Activated naive CD4-positive, alpha-beta T cell treated with anti-CD3 and anti-CD28 coated beads for 36 hours (primary cell): ENCODE measurements at places on chromosomes 2 and 18. TPM values are rescaled to one million over a fixed set of nuclear protein-coding genes. Genes with fewer than 3 reads are reported as not detected.

Gene ANKRD62
- total RNA-seq: not detected

Gene IL36B
- total RNA-seq: not detected

DNA sequence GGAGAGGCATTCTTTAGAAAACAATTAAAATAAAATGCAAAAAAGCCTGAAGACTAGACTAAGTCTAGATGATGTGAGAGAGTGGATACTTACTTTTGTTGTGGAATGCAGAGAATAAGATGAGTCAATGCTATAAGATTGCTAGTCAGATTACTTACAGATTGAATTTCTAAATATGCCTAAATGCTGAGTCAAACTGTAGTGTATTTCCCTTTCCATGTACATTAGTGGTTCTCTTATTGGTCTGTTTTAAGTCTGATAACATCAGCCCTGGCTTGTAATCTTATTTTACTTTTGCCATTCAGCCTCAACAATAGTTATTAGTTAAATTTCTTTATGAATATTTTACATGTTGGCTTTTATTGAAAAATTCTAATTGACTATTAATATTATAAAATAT lies 702.7 kb downstream of the SOCS6 start:
- no peak for DNase-seq

DNA sequence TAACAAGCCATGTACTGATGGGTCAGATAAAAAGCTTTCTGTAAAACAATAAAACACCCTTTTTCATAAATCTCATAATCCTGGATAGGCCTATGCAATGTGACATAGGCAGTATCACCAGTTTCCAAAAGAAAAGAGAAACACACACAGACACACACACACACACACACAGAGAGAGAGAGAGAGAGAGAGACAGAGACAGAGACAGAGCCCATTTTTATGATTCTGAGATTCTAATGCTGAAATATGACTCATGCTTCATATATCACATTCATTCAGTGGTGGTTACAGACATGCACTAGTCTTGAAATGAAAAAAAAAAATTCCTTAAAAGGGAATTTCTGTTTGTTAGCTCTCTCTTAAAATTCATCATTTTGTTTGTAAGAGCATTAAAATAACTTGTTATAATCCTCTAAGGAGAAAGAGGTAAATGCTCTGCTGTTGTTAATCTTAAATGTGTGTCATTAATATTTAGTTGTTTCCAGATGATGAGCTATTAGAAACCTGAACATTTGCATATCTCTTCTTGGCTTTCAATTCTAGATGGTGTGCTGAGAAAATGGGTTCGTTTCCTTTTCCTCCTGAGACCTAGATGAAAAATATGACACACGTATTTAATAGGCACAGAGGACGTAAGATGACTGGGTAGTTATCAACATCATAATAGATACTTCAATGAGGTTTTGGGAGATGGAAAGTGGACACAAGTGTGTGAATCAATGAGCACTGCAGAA lies 1598.7 kb upstream of the ACVR2A start:
- DNase-seq: no peak

DNA sequence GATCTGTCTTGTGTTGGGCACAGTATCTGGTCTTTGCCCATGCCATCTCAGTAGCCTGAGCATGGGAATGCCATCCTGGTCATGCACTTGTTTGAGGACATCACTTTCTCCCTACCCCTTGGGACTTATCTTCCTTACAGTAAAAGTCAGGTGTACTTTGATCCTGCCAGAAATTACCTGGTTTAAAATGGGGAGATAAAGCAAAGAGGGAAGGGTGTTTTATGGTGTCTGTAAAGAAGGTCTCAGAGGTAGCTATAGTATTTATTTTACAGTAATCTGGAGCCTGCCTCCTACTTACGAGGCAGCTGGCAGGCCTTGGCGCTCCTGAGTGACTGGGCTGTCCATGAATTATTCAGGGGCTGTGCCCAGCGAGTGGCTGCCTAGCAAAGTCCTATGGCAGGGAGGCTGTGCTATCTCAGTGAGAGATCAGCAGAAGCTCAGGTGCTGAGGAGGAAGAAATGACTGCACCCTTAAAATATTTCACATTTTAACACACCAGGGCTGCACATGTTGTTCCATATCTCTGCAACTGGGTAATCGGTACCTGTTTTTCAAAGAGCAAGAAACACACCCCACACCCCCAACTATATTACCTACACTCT lies 93.9 kb downstream of the SPTBN1 start:
- no peak for DNase-seq

DNA sequence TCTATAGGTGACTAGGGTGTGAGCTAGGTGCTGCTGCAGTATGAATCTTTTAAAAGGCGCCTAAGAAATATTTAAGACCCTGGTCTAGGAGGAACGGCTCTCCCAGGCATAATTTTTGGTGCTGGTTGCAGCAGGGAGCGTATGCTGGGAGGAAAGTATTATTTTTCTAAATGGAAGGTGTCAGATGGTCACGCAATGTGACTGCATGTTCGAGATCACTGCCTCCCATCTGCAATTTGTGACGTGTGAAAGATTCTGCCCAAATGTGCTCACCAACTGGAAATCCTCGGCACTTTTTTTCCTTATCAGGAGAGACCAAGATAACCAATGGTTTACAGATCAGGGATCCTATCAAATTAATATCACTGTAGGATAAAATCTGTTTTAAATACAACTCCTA lies 95.6 kb upstream of the KLHL14 start:
- no peak for DNase-seq

DNA sequence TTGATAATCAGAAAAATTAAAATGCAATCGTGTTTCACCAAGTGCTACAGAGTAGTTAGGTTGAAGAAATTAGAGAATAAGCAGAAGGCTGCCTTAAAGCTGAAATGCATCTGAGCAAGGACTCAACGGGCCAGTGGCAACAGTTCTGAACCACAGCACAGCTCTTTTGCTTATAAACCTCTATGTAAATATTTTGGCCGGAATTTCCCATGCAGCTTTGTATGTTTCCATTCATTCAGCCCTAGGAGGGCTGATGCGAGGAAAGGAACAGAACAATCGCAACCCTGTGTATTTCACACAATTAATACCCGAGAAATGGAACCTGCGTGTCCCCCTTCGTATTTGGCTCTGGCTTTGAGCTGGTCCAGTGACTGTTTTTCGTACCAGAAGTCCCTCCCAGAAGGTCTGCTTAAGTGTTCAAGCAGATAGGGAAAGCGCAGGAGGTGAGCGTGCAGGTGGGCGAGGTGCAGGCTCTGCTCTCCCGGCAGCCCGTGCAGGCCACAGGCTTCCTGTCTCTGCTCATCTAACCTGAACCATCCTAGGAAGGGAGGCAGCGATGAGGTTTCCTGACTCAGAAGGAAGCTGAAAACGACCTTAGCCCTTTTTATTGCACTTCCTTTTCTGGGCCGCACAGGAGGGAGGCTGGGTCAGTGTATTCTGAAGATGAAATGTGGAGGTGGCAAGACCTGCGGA lies 67.3 kb downstream of the ASB1 start:
- peak; percentile 72 for DNase-seq

DNA sequence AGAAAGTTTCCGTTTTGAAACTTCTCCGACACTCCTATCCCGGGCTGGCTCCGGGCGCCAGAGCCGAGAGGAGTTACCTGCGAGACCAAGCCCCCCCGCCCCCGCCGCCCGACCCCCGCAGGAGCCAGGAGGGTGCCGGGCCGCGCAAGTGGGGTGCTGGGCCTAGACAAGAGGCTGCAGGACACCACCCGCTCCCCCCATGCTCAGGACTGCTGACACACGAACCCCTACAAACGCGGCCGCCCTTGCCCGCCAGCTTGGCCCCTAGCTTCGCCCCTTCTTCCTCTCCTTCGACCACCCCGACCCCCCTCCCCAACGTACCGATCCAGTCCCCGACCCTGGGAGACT lies 497 bp downstream of the PLA2R1 start:
- DNase-seq: no peak

- no peak for DNase-seq
Observed at GRCh38 chr18:59385191-59385590, 26.1 kb upstream of the LMAN1 start.

DNA sequence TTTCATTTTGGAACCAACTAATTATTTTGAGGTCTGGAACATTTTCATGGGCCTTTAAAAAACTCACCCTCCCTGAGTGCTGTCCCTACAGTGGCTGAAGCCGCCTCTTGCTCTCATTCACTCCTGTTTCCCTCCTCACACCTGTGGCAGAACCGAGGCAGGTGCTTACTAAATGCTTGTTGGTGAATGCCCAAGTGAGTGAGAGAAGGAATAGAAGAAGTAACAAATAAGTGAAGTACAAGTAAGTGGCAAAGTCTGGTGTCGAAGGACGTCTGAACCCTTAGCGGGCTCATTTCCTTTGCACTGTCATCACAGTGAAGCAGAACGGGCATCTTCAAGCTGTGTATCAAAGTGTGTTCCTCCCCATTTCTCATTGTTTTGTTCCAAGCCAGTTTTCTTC lies 135.2 kb downstream of the RHBDD1 start:
- DNase-seq: no peak

DNA sequence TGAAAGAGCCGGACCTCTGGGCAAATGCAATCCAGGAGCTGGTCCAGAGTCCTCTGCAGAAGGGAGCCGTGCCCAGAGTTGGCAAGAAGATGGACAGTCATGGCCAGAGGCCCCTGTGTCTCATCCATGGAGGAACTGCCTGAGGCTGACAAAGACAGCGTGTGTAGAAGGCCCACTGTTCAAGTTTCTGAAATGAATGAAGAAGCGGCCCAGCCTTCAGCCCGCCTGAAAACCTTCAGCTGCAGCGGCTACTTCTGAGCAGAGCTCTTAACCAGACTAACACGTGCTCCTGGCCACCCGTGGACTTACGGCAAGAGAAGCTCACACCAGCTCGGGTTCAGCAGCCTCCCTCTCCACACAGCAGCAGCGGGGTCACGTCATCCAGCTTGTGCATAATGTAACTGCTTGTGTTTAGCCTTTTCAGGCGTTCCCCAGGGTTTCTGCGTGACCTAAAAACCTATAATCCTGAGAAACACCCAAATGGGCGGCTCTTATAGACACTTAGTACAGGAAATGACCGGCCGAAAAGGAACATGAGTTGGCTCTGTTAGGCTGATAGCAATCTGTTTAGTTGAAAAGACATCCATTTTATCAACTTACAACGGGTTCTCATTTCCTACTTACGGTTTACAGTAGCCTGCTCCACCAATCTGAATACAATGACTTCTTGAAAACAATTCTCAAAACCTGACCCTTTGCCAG lies at the start of gene FAM124B:
TSS of gene FAM124B (minus strand) at position 467 of the 702 bp plus-strand sequence. CDS start at position 128, 339 bp downstream.
- peak; percentile 71 for DNase-seq

GRCh38 chr18:43141208-43141607 lies 25.7 kb upstream of the RIT2 start:
- DNase-seq: no peak

DNA sequence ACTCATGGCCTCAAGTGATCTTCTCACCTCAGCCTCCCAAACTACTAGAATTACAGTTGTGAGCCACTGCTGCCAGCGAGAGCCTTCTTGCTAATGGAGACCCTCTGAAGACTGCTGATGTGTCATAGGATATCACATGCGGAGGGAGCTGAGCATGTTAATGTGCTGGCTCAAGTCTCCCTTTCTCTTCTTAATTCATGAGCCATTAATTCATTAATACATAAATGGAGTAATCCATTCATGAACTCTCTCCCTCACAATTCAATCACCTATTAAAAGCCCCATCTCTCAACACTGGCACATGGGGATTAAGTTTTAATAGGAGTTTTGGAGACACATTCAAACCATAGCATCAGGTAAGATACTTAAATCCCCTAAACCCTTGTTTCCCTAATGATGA lies 54.8 kb downstream of the SYT4 start:
- no peak for DNase-seq

GRCh38 chr18:77361382-77361781 lies 111.7 kb downstream of the GALR1 start:
- DNase-seq: no peak
